ENCODE measurements at places on chromosomes 4 and X. TPM values are rescaled to one million over a fixed set of nuclear protein-coding genes. Genes with fewer than 3 reads are reported as not detected.

GRCh38 chr4:8853249-8853648 lies 18.4 kb downstream of the HMX1 start:
- no peak for DNase-seq

GRCh38 chrX:37796805-37797204 lies 16.9 kb downstream of the CYBB start:
- DNase-seq = peak; percentile 30

SSX4B gene
- total RNA-seq = not detected

PDZD11 gene
- 2.3 TPM for total RNA-seq

DNA sequence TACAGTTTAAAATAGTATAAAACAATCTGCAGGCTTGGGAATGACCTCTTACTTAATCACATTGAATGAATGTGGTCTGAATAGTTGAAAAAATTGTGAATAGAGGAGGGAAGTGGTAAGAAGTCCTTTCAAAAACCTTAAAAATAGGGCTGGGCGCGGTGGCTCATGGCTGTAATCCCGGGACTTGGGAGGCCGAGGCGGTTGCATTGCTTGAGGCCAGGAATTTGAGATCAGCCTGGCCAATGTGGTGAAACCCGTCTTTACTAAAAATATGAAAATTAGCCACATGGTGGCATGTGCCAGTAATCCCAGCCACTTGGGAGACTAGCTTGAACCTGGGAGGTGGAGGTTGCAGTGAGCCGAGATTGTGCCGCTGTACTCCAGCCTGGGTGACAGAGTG lies 36.5 kb downstream of the HERC3 start:
- DNase-seq = no peak

RNF128 gene
- total RNA-seq = 4.5 TPM

DNA sequence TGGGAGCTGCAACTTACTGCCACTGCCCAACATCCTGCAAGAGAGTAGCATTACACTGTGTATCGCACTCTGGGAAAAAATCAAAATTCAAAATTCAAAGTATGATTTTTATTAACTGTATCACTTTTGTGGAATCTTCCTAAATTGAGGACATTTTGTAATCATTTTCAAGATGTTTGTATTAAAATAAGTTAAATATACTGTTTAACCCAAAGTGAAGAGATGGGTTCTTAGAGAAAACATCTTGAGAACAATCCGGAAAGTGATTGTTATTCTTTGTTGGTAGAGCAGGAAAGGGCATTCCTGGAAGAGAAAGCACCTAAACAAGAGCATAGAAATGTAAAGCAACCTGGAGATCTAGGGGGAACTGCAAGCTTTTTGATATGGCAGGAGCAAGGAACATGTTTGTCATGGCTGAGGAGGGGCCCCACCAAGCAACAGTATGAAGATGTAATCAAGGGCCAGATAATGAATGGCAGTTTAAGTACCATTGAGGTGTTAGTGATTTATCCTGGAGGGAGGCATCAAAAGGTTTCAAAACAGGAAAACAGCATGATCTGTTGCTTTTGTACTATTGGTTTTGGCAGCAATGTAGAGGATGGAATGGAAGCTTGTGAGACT lies 14.1 kb upstream of the SEC24D start:
- no peak for DNase-seq

- DNase-seq = no peak
These were observed 118.0 kb downstream of the SOWAHB start for GRCh38 chr4:76779740-76780459.

FAAH2 gene
- total RNA-seq = 17.3 TPM

- no peak for DNase-seq
These were observed 21.3 kb downstream of the ZNF330 start for GRCh38 chr4:141241986-141242385.

GLRB gene
- total RNA-seq = not detected
